Body of pancreas (tissue), 4 donors: ENCODE measurements at places on chromosomes 2 and 18. TPM values are rescaled to one million over a fixed set of nuclear protein-coding genes. Genes with fewer than 3 reads are reported as not detected.

- H3K27ac ChIP-seq = no peak overlapping the region
- no peaks in the 10 kb centered on the region for H3K27me3 ChIP-seq
- no peak overlapping the region for H3K4me3 ChIP-seq
- no peaks in the 10 kb centered on the region for H3K36me3 ChIP-seq
Observed at GRCh38 chr2:174717273-174717672, 47.0 kb downstream of the CHRNA1 start.

CIDEA gene
- total RNA-seq = not detected

GRCh38 chr2:64763126-64763525, 109.4 kb upstream of the SERTAD2 start:
- H3K27ac ChIP-seq = no peak overlapping the region
- no peak for DNase-seq
- peaks cover under 1% of the 10 kb centered on the region for H3K4me1 ChIP-seq
- H3K36me3 ChIP-seq = no peaks in the 10 kb centered on the region
- no peak overlapping the region for H3K4me3 ChIP-seq
- H3K27me3 ChIP-seq = no peaks in the 10 kb centered on the region

DNA sequence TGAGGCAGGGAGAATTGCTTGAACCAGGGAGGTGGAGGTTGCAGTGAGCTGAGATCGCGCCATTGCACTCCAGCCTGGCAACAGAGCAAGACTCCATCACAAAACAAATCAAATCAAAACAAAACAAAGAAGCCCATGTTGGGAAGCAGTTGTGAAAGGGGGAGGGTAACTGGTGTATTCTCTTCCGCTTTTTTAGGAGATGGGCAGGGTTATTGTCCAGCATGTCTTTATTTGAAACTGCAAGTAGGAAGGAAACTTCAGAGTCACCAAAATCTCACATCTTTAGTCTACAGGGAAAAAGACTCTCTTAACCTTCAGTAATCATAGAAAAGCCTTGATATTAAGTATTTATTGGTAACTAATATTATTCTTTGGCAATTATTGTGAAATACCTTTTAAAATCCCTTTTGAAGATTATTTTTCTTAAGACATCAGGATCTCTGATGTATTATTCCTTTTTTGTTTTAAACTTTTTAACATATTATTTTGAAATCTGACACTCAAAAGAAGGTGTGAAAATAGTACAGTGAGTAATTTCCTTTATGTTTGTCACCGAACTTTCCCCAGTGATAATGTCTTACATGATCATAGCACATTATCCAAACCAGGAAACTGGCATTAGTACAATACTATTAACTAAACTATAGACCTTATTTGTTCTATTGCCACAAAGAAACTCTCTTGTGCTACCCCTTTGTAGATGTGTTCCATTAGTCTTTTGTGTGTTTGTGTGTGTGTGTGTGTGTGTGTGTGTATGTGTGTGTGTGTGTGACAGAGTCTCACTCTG, 84.3 kb upstream of the LTBP1 start:
- no peak overlapping the region for H3K4me3 ChIP-seq
- H3K4me1 ChIP-seq = no peaks in the 10 kb centered on the region
- no peak for DNase-seq
- no peak overlapping the region for H3K27ac ChIP-seq
- no peaks in the 10 kb centered on the region for H3K36me3 ChIP-seq

DNA sequence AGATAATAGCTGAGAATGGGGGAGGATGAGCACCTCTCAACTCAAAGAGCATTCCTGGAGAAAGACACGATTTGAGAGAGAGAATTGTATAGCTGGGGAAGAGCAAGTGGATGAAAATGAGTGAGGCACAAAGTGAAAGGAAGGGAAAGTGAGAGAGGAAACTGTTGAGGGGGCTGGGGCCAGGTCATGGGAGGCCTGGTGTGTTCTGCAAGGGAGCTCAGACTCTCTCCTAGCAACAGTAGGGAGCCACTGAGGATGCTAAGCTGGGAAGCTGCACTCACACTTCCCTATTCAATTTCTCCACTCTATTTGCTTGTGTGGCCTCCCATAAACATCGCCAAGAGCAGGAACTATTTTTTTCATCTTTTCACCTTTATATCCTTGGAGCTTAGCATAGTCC, 14.8 kb downstream of the EVA1A start:
- no peak for DNase-seq
- no peak overlapping the region for H3K27ac ChIP-seq
- H3K4me1 ChIP-seq = peaks cover 20% of the 10 kb centered on the region
- no peaks in the 10 kb centered on the region for H3K27me3 ChIP-seq

- peaks cover 4% of the 10 kb centered on the region for H3K4me1 ChIP-seq
- no peaks in the 10 kb centered on the region for H3K36me3 ChIP-seq
- H3K4me3 ChIP-seq = no peak overlapping the region
- DNase-seq = no peak
- H3K27ac ChIP-seq = no peak overlapping the region
Observed at GRCh38 chr18:384897-385296, 115.6 kb downstream of the COLEC12 start.
